Left renal pelvis (tissue), 4 donors: ENCODE measurements at places on chromosomes 2 and 18. TPM values are rescaled to one million over a fixed set of nuclear protein-coding genes. Genes with fewer than 3 reads are reported as not detected.
A peak's percentile ranks its signal among the peaks of the same experiment; 100 is the strongest.

Gene ACMSD
- polyA plus RNA-seq: 40.9 TPM

Gene CD226
- polyA plus RNA-seq: 1.2 TPM

Gene ANKRD12
- polyA plus RNA-seq: 35.6 TPM

Gene REG1B
- not detected for polyA plus RNA-seq

Gene RAB6C
- 0.92 TPM for polyA plus RNA-seq

Gene ASXL3
- 5.6 TPM for polyA plus RNA-seq

Gene AMER3
- polyA plus RNA-seq: 0.04 TPM

Gene NETO1
- 1.0 TPM for polyA plus RNA-seq

Gene OXER1
- polyA plus RNA-seq: 11.8 TPM

Gene MARCHF4
- polyA plus RNA-seq: 0.09 TPM

DNA sequence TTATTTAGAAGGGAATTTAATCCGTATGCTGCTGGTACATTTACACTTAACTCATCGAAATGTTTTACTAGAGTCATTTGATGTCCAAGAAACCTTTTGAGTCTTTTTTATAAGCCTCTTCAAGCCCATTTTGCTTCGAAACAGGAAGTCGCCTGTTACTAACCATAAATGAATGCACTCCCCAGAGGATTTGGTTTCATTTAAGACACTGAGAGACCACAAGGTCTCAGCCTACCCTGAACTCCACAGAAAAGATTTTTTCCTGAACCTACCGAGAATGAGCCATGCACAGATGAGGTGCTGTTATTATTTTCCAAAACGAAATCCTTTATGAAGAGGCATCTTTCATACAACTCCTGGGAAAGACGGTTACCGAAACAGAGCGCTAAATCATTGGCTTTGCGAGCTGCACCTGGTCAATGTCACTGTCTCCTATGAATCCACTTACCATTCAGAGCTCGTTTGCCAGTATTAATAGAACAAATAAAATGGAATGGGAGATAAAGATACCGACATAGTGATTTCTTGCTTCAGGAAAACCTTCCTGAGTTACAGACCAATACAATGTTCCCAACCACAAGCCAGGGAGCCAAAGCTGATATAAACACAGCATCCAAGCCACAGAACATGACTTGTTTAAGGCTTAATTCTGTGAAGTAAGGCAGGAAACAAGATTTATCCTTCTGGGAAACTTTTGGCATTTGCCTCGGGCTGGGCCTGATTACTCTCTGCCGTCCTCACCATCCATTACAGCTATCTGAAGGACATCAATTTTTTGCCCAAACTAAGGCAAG, 382.1 kb downstream of the OSR1 start:
- DNase-seq: no peak

- no peak for DNase-seq
These were observed 13.6 kb downstream of the AQP12A start for GRCh38 chr2:240705204-240705791.

DNA sequence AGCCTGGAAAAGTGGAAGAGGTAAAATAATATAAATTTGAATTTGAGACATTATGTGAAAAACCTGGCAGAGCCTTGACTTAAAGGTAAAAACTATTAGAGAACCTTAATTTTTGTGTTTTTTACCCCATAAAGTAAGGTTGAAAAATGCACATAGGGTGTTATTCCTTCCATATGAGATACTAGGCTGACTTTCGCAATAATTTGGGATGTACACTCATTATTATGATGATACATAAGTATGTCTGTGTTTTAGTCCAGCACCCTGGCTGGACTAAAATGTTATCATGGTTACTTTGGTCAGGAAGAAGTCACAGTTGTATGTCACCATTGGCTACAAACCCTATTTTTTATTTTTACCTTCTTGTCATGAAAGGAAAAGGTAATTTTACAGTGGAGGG, 19.8 kb downstream of the NEMP2 start:
- no peak for DNase-seq

DNA sequence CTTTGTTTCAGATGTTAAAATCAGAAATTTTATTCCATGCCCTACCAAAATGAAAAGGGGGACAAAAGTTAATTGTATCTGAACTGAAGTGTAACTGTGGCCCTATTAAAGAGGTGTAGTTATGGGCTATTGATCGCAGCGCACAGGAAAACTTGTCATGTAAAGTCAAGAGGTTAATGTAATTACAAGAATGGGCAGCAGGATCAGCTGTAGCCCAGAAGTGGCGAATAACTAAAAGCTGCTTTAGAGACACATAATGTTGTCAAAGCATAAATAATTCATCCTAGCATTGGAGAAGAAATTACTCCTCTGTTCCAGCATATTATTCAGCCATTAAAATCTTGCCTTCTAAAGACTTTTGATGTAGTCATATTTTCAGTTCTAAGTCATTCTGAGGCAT, 211.8 kb downstream of the EPHA4 start:
- no peak for DNase-seq

- no peak for DNase-seq
These were observed 63.9 kb downstream of the PHLPP1 start for GRCh38 chr18:62778976-62779869.

DNA sequence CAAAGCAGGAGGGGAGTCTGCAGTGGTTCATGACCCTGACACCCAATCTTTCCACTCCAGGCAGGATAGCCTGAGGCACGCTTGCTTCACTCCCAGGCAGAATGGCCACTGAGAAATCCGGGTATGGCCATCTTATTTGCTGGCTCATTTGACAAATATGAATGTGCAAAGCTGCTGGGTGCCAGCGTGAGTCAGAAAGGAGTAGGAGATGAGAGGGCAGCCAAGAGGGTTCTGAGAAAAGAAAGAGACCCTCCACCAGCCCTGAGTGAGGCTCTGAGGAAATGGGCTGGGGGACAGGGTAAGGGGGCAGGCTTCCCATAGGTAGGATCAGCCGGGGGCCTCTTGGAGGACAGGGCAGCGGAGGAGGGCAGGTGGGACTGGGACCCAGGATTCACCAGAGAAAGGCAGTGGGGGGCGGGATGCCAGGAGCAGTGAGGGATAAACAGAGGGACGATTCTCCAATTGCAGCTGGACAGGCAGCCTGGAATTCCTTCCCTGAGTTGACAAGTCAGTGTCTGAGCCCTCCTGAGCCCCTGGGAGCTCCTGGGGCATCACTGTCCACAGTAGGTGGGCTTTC, 15.2 kb downstream of the RAMP1 start:
- DNase-seq: no peak

GRCh38 chr2:241064008-241064801, 37.9 kb downstream of the MTERF4 start:
- no peak for DNase-seq

- DNase-seq: no peak
These were observed 418.0 kb upstream of the TNP1 start for GRCh38 chr2:217277646-217278398.

- DNase-seq: no peak
These were observed 62.0 kb upstream of the ASAP2 start for GRCh38 chr2:9144617-9145016.

- DNase-seq: no peak
These were observed 358 bp downstream of the USP37 start for GRCh38 chr2:218567797-218568189.

DNA sequence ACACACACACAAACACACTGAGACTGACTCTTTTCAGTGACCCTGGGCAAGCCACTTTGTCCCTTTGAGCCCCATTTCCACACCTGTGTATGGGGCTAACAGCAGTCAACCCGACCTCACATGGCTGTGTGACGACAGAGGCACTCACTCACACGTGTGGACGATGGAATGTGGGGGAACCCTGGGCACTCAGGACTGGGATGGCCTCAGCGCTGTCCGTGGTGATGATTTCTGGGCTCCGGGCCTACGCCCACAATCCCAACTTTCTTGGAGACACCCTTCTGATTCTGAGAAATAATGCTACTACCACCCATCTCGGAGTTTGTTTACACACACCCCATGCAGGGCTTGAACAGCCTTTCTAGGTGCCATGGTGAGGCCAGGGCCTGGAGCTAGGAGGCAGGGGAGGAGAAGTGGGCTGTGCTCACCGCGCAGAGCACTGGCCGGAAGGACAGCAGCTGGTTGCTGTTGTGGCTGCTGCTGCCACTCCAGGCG, 1.5 kb downstream of the CRYBA2 start:
- no peak for DNase-seq

DNA sequence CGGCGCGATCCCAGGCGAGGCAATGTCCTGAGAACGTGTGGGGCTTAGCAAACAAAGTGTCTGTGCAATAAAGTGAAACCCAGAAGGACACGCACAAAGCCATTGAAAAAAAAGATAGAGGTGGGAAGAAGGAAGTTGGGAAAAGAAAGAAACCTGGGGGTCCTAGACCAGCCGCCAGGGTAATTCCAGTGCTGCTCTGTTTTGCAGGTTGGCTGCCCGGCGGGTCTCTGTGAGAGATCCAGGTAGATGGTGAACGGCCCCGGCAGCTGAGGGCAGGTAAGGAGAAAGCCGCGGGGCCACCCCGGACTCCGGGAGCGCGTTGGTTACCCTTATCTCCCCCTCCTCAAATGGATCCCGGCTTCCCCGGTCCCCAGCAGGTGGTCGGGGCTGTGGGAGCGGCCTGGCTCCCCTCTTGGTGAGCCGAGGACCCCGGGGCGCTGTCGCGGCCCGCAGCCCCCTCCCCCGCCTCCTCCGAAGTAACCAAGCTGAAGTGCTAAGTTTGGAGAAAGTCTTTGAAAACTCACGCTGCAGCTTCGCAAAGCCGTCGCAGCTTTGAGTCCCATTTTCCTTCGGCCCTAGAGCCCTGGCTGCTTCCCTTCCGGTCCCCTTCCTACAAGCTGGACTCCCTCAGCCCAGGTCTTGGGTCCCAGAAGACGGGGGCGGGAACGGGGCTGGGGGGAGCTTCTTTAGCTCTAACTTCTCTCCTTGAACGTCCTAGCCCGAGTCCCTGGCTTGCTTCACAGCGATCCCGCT, 588 bp downstream of the OTX1 start:
- DNase-seq: no peak

- peak; percentile 3 for DNase-seq
These were observed 525.1 kb upstream of the FAM98A start for GRCh38 chr2:34123996-34124785.

DNA sequence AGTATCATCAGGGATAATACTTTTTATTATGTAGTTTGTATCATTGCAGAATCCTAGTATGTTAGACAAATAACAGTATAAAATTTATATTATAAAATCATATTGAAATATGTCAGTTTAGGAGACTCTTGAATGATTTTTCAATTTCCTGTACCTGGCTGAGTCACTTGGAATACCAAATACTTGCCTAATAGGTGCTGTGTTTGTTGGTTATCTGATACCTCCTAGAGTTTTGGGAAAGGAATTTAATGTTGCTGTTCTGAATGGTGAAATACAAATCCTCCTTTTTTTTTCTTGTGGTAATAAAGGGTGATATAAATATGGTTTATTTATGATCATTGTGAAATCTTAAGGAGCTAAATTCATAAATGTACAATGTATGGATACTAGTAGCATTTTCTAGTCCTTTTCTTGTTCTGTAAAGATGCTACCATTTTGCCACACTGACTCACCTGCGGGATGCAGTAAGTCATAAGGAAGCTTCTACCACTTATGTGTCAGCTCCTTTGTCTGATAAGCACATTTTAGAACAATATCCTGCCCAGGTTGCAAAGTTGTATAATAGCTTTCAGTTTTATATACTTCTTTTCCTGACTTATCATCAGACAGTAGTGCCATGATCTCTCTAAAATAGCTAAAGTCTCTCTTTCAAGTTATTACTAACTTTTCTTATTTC, 465.5 kb downstream of the XIRP2 start:
- no peak for DNase-seq

DNA sequence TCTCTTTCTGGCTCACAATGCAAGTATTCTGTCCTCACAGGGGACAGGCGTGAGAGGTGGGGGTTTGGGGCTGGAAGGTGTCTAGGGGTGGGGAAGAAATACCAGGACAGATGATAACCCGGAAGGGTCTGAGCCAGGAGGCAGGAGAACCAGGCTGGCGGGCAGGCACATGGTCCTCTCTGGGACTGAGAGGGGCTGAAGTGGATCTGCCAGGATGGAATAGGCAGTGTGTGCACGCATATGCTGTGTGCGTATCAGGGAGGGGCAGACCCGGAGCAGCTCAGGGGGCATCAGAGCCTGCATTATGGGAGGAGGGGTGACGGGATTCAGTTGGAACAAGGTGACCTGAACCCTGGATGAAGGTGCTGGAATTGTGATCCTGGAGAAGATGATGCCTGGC, 157.3 kb downstream of the DYSF start:
- DNase-seq: no peak

DNA sequence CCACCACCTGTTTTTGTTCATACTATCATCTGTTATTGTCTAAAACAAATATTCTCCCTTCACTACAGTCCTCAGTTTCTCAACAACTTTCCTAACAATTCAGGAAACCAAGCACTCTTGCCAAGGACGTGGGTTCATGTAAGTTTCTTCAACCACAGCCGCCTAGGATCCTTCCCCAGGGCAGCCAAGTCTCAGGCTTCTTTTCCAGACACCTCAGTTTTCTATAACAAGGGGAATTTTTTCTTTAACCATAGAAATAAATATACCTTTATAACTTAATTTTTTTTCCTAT, 39.4 kb upstream of the AGPS start:
- no peak for DNase-seq

- DNase-seq: no peak
These were observed 57.4 kb downstream of the LINC00305 start for GRCh38 chr18:64091526-64091925.

- no peak for DNase-seq
These were observed 299.4 kb downstream of the AGAP1 start for GRCh38 chr2:235793163-235793752.

DNA sequence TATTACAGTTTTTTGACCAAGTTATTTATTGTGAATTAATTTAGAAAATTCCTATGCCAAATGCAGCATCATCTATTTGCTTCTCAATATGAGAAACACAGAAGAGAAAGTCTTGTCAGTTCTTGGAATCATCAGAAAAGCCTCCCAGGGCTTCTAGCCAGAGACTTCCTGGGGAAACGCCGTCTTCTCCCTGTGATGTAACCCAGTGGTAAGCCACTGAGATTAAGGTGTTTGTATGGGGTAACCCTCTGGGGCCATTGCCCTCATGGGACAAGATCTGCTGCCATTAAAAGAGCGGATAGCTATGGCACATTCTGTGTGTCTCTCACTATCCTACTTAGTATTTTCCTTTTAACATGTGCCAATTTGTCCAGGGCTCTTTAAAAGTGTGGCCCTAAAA, 28.0 kb downstream of the ANKRD29 start:
- DNase-seq: no peak

DNA sequence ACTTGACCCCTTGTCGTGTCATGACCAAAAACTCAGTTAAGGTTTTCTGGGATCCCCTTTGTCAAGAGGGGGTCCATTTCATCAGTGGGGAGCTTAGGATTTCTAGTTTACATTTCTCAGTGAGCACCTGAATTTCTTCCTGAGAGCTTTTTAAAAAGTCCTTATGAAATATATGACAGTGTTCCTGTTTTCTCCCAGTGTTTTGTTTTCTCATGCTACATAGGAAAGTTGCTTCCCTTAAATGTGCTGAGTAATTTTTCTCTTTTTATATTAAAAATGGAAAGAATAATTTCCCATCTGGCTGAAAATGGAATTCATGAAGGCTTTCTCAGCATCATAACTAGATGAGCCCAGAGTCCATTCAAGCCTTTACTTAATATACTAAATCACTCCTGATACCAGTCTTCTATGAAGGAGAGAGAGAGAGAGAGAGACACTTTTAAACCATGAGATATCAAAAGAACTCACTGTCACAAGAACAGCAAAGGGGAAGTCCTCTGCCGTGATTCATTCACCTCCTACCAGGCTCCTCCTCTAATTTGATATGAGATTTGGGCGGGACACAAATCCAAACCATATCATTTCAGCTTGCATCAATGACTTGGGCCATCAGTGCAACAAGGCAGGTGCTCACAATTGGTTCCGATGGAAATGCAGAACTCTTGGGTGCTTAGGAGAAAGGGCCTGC, 61.1 kb downstream of the XRCC5 start:
- DNase-seq: no peak
